Osteoblast (primary cell): ENCODE measurements at places on chromosomes 6 and 20. TPM values are rescaled to one million over a fixed set of nuclear protein-coding genes. Genes with fewer than 3 reads are reported as not detected.

Gene TNNC2
- 0.29 and 0.36 TPM in 2 replicates for total RNA-seq

DNA sequence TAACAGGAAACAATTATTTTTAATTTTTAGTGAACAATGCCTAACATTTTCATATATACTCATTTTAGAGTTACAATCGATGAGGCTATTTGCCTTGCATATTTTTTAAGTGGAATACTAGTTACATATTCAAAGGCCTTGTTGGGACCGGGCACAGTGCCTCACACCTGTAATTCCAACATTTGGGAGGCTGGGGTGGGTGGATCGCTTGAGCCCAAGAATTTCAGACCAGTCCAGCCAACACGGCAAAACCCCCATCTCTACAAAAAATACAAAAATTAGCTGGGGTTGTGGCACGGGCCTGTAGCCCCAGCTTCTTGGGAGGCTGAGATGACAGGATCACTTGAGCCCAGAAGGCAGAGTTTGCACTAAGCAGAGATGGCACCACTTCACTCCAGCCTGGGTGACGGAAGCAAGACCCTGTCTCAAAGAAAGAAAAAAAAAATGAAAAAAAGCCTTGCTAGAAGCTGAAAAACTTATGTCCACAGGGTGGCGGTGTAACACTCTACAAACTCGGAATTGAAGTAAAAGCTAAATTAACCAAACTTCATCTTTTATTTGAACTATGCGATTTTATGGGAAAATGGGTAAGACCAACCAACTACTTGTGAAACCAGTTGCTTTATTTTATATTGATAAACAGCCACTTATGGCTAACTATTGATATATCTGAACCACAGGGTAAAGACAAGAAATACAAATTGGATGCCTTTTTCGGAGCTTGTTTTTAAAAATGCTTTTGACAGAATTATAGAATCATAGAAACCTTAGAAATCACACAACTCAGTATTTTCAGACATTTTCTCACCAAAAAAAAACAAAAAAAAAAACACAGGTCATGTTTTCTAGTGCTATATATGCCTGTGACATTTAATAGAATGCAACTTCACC lies 24.1 kb upstream of the ROS1 start:
- H3K36me3 ChIP-seq: no peaks in the 10 kb centered on the region
- peak overlapping the region; percentile 96 for H3K27ac ChIP-seq
- DNase-seq: no peak

GRCh38 chr6:22145376-22145775 lies 151.5 kb downstream of the PRL start:
- H3K4me1 ChIP-seq: peaks cover 32% of the 10 kb centered on the region
- H3K27ac ChIP-seq: no peak overlapping the region
- no peak for DNase-seq
- no peaks in the 10 kb centered on the region for H3K27me3 ChIP-seq
- H3K4me3 ChIP-seq: no peak overlapping the region

DNA sequence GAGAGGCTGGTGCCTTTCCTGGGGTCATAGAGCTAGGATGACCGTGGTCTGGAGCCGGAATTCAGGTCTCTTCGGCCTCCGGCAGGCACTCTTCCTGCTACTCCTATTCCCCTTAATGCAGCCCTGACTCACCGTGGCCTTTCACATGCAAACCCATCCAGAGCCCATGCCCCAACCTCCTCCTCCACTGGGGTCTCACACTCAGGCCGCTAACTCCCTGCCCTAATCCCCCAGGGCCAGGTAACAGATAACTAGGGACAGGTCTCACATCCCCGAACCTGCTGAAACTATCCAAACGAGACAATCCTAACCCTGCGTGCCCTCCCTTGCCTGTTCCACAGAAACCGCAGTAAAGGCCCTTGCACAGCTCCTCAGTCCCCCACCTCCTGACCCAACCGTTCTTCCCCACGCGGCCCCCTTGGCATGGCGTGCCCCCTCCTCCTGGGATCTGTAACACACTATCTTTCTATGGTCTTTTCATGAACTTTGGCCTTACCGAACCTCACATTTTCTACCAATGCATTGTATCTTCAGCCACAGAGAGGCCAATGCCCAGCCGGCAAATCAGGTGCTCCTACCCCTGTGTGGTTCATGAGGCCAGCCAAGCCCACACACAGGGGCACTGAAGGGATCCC lies 245.4 kb upstream of the EXOC2 start:
- H3K4me1 ChIP-seq: no peaks in the 10 kb centered on the region
- no peak overlapping the region for H3K4me3 ChIP-seq
- H3K36me3 ChIP-seq: no peaks in the 10 kb centered on the region
- H3K27ac ChIP-seq: no peak overlapping the region
- no peaks in the 10 kb centered on the region for H3K27me3 ChIP-seq

Gene CDSN
- total RNA-seq: not detected in 2 replicates

Gene COL11A2
- total RNA-seq: 1.8 TPM in 2 replicates

DNA sequence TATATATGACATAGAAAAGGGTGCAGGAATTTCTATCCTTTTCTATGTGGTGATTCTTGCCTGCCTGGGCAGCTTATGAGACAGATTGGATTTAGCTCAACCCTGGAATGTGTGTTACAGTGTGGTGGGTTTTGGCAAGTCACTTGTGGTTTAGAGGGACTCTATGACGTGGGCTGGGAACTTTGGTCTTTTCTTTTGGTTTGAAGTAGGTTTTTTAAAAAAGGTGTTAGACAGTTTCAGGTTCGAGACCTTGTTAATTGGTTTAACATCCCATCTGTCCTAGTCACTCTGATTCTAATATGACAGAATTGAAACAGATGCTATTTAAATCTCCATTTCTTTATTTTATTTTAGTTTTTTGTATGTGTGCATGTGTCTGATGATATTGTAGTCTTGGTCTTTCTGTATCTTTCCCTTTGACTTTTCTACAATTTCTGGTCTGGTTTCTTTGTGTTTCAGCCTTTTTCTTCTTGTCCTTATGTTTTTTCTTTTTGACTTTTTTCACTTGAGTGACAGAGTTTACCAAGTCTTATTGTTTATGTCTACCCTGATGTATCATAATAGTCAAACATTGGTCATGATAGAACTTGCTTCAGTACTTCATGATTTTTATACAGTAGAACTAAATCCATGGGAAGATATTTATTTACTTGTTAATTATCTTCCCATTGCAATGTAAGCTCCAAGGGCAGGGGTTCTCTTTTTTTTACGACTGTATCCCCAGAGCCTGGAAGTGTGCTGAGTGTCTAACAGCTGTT lies 174.3 kb downstream of the CDKAL1 start:
- H3K36me3 ChIP-seq: no peaks in the 10 kb centered on the region
- no peaks in the 10 kb centered on the region for H3K27me3 ChIP-seq
- no peak for DNase-seq
- H3K4me1 ChIP-seq: peaks cover 6% of the 10 kb centered on the region
